H7 (cell line): ENCODE measurements at places on chromosomes 16 and 17. TPM values are rescaled to one million over a fixed set of nuclear protein-coding genes. Genes with fewer than 3 reads are reported as not detected.

- peak; percentile 95 for DNase-seq
Measured at GRCh38 chr16:30112197-30113030, 923 bp downstream of the GDPD3 start.

Gene SYCE1L
- total RNA-seq, result 7.2 and 7.8 TPM in 2 replicates

Gene RHOT2
- total RNA-seq, result 164 and 174 TPM in 2 replicates

DNA sequence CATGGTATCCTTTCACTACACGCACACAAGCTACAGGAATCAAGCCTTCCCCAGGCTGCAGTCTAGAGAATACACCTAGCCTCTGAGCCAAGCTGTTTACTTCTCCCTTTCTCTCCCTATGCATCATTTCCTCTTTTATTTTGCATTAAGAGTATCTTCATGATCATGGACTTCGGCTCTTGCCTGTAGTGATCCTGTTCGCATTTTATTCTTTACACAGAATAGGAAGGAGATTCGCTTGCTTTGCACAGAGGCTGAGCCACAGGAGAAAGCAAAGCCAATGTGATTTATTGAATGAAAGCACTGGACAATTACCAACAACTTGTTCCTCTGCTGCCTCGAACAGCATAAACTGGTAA is 172.7 kb downstream of the ANKFN1 start:
- no peak for DNase-seq

GRCh38 chr17:61579961-61580360 is 11.1 kb downstream of the NACA2 start:
- peak; percentile 25 for DNase-seq

Gene FNDC8
- 0.55 TPM in 1 of 2 replicates, not detected in the other for total RNA-seq

- peak; percentile 47 for DNase-seq
Measured at GRCh38 chr16:58049232-58050185, 24.0 kb downstream of the MMP15 start.
